ENCODE measurements at places on chromosomes 11 and 22. TPM values are rescaled to one million over a fixed set of nuclear protein-coding genes. Genes with fewer than 3 reads are reported as not detected.
A peak's percentile ranks its signal among the peaks of the same experiment; 100 is the strongest.

Gene BBOX1
- not detected for total RNA-seq

Gene OR52I2
- total RNA-seq = not detected

Gene MAPK11
- 23.7 TPM for total RNA-seq

Gene BEST1
- total RNA-seq = 1.1 TPM

Gene HSD17B12
- 114 TPM for total RNA-seq

Gene MN1
- 1.7 TPM for total RNA-seq

Gene FAR1
- 98.9 TPM for total RNA-seq

Gene APLNR
- total RNA-seq = not detected

Gene GLB1L2
- total RNA-seq = 15.5 TPM

Gene ZBED5
- 51.4 TPM for total RNA-seq

Gene SYT12
- 6.2 TPM for total RNA-seq

DNA sequence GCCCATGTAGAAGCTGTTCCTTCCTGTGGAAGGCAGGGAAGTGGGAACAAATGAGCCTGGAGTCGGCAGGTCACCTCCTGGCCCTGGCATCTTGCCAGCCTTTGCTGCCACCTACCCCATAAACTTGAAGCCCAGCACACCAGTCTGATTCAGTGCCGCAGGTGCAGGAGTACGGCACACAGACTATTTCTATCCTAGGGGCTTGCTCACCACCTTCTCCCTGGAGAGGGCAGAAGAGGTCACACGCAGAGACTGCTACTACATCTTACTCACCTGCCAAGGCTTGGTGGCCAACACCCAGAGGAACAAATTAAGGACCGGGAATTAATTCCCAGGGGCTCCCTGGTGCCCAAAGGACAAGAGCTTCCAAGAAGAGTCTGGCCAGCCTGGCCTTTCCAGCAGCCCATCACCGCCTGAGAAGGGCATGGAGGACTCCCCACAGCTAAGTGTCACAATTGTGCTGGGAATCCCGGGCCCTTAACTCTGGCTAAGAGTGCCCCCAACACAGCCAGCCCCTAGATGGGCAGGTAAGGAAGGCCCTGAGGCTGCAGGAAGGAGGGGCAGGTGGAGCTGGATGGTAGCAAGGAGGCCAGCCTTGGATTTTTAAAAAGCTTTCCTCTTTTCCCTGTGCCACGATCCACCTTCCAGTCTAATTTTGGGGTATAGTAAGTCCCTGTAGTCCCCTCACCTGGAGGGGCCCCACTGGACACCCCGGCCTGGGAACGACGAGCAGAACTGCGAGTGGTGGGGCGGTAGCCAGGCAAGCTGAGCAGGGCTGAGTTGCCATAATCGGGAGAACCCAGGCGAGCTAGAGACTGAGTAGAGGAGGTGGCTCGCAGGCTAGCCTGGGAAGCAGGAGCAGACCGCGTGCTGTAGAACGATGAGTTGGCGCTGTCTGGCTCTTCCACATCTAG lies 6.9 kb downstream of the IL18BP start:
- no peak for DNase-seq

GRCh38 chr11:8225589-8226036 lies 38.1 kb downstream of the LMO1 start:
- peak; percentile 73 for DNase-seq

DNA sequence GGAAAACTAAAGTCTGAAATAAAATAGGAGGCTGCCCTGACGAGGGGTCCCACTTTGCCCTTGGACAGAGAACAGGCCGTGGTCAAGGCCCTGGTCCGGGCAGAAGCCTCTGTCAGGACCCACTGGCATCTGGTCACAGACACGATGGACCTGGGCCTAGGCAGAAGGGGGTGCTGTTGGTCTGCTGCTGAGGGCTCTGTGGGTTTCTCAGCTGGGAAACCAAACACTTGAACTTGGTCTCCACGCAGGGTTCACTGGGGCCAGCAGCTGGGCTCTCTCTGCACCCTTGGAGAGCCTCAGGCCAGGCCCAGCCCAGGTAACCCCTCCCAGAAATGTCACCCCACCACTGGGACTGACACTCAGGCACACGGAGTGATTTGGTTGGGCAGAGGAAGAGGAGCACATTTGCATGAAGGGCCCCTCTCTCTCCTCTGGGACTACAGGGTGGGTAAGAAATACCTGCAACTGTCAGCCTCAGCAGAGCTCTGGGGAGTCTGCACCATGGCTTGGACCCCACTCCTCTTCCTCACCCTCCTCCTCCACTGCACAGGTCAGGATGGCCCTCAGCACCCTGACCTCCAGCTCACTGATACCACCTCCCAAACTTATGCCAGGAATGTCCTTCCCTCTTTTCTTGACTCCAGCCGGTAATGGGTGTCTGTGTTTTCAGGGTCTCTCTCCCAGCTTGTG lies 48.1 kb upstream of the TOP3B start:
- DNase-seq = peak; percentile 23

- DNase-seq = peak; percentile 89
These were observed 124.7 kb upstream of the C11orf58 start for GRCh38 chr11:16613512-16614381.

GRCh38 chr22:21766691-21767462 lies 31.3 kb upstream of the YPEL1 start:
- DNase-seq = no peak

GRCh38 chr11:122181372-122181771 lies 65.4 kb upstream of the BLID start:
- DNase-seq = no peak

DNA sequence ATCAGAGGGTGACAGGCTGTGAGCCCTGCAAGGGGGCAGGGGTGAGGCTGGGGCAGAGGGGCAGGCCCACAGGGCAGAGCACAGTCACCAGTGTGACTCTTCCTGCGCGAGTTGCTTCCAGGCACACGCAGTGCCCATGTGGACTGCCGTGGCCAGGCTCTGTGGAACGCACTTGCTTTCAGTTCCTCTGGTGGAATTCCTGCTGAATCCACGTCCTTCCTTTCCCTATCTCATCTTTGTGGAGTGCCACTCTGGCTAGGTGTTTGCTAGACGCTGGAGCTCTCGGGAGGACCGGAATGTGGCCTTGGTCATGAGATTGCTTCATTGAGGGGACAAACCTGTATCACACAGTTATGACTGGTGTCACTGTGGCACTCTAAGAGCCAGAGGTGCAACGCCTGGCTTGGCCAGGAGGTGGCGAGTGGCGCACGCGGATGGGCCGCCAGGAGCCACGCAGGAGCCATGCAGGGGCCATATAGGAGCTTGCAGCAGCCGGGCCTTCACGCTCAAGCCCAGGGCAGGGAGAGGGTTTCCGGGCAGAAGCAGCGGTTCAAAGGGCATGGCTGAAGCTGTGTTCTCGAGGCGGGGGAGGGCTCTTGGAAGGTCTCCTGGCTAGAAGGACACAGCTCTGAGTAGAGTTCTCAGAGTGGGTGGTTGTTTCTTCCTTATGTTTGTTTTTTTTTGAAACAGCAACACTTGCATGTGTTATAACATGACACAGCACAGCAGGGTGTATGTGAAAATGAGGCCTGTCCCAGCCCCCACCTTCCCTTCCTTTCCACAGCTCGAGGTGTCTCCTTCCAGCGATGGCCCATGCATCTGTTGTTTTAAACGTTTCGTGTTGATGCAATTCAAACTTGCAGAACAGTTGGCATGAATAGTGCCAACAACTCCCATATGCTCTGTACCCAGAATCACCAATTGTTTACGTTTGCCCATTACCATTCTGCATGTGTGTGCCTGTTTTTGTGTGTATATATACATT lies 36.2 kb downstream of the TBC1D22A start:
- DNase-seq = peak; percentile 87

GRCh38 chr11:112931703-112932102 lies 29.5 kb upstream of the NCAM1 start:
- DNase-seq = no peak

GRCh38 chr11:75302371-75302770 lies 49.1 kb downstream of the ARRB1 start:
- DNase-seq = no peak

GRCh38 chr22:26324150-26324549 lies 104.9 kb upstream of the ASPHD2 start:
- no peak for DNase-seq

GRCh38 chr11:83642500-83642899 lies 356.3 kb upstream of the CCDC90B start:
- DNase-seq = no peak

- no peak for DNase-seq
These were observed 2.7 kb downstream of the TENM4 start for GRCh38 chr11:79437981-79438630.

- no peak for DNase-seq
These were observed 27.1 kb downstream of the ADAMTS15 start for GRCh38 chr11:130475426-130476053.

DNA sequence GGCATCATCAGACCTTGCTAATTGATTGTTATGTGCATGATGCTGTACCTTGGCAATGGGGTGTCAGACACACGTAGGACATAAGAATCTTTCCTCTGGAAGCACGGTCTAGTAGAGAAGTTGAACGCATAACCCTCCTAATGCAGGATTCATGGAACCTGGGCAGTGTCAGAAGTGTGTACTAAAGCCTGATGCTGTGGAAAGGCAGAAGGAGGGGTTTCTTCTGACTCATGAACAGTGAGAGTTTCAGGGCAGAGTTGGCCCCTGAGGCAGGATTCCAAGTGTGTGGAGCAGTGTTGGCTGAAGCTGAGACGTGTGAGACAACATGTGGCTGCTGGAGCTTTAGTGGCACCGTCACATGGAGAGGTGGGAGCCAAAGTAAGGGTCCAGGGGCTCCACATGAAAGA lies 3.5 kb downstream of the PANX1 start:
- DNase-seq = no peak

GRCh38 chr22:29071261-29072045 lies 1.4 kb upstream of the KREMEN1 start:
- DNase-seq = peak; percentile 34

GRCh38 chr22:35103761-35104160 lies 37.8 kb downstream of the ISX start:
- DNase-seq = no peak

GRCh38 chr22:43600265-43600664 lies 188.5 kb downstream of the MPPED1 start:
- DNase-seq = no peak

DNA sequence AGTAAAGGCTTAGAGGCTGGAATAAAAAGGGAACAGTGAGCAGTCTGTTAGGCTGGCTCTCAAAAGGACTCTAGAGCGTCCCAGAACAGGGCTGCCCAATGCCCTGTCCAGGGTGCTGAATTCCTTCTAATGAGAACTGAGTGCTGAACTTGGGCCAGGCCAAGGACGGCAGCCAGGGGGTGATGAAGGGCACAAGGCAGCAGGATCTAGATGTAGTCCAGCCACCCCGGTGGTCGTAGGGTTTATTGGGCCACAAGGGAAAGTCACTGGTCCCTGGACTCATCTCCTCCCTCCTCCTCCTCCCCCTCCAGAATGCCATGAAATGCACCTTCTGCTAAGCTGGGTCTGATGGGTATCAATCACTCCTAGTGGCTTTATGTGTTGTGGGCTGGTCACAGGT lies 19.2 kb downstream of the NPTXR start:
- DNase-seq = peak; percentile 76
